Umbilical cord (tissue), 2 donors: ENCODE measurements at places on chromosomes 1 and 21. TPM values are rescaled to one million over a fixed set of nuclear protein-coding genes. Genes with fewer than 3 reads are reported as not detected.
A peak's percentile ranks its signal among the peaks of the same experiment; 100 is the strongest.

GRCh38 chr1:94100785-94101612, 19.9 kb downstream of the ABCA4 start:
- peak; percentile 98 for DNase-seq

DNA sequence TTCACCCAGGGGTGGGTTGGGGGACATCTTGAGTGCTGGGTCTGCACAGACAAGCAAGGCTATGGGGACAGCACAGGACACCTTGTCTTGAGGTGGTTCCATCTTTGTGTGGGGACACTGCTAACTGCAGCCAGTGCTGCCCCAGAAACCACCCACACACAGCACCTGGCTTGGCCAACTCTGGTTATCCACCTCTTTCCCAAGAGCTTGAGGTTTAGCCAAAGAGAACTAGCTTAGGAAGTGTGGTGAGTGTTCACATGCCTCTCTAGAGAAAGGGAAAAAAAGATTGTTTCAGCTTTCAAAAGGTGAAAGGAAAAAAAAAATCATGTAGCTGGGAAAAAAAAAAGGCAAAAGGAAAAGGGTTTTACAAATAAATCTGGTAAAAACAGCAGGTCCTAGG, 32.4 kb downstream of the BCAR3 start:
- no peak for DNase-seq

- DNase-seq, result no peak
Measured at GRCh38 chr1:234768171-234768568, 158.2 kb upstream of the IRF2BP2 start.

The GNAT2 gene
- not detected for total RNA-seq

DNA sequence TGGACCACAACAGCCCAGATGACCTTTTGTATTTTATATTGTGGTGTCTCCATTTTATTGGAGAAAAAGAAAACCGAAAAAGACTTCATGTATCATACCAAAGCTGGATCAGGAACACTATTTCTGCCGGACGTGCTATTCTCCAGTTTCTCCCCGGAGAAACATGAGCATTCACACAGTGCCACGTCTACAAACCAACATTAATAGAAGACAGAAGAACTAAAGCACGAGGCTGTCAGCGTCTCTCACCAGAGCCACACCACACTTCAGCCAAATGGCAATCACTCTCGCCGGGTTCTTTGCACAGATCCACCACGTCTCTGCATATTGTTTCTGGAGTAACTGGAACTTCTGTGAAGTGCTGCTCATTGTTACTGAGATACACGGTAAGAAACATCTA, 24.8 kb downstream of the TP53BP2 start:
- DNase-seq, result no peak

DNA sequence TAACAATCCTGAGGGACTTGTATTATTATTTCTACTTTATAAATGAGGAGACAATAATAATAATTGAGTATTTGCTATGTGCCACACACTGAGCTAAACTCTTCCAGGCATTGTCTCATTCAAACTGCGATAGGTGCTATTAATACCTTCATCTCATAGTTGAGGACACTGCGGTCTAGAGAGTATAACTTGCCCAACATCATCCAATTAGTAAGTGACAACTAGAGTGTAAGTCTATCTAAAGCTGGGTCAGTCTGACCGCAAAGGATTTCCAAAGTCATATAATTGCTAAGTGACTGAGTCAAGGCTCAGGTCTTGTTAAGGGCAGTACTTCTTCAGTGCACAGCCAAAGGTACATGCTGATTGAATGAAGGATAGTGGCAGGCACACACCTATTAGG, 9.7 kb downstream of the BCL9 start:
- DNase-seq, result no peak

- DNase-seq, result no peak
Measured at GRCh38 chr1:235011064-235011598, 117.5 kb downstream of the TOMM20 start.

The UMODL1 gene
- 0.48 TPM for total RNA-seq

DNA sequence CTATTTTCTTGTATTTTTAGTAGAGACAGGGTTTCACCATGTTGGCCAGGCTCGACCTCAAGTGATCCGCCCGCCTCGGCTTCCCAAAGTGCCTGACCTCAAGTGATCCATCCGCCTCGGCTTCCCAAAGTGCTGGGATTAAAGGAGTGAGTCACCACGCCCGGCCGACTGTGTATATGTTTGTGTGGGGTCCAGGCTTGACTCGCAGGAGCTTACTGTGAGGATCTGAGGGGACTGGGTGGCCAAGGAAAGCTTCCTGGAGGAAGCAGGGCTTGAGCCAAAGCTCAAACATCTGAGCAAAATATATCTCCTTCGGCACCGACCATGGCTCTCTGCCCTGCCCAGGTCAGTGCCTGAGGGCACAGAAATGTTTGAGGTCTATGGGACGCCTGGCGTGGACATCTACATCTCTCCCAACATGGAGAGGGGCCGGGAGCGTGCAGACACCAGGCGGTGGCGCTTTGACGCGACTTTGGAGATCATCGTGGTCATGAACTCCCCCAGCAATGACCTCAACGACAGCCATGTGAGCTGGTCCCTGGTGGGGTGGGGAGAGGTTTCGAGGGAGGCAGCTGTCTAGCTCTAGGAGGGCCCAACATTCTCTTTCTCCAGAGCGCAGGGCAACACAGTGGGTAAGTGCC, 10.5 kb downstream of the PADI3 start:
- no peak for DNase-seq

DNA sequence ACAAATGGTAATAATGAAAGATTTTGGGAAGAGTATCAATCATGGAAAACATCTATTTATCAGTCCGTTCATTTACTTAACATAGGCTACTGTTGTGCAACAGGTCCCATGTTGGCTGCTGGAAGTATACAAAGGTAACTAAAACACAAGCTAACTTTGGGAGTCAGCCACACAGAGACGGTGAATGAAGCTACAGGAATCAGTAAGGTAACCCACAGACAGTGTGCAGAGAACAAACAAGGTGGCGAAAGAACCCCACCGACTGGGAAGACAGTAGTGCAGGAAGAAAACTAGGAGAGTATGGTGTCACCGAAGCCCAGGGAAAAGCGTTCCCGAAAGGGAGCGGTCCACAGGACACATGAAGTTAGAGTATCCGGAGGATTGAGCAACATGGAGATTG, 342.3 kb downstream of the SMYD3 start:
- DNase-seq, result no peak

The ADAMTS5 gene
- total RNA-seq, result 5.3 TPM

The VANGL2 gene
- total RNA-seq, result 1.9 TPM
